ENCODE measurements at places on chromosomes 16 and 17.

GRCh38 chr17:75380315-75380714, 25.2 kb downstream of the GRB2 start:
- no peaks in the 10 kb centered on the region for H3K4me1 ChIP-seq
- H3K27ac ChIP-seq: no peak overlapping the region
- no peaks in the 10 kb centered on the region for H3K27me3 ChIP-seq
- H3K4me3 ChIP-seq: no peak overlapping the region

GRCh38 chr16:3810198-3810664, 70.3 kb downstream of the CREBBP start:
- H3K4me1 ChIP-seq: no peaks in the 10 kb centered on the region
- DNase-seq: no peak
- no peak overlapping the region for H3K4me3 ChIP-seq
- no peaks in the 10 kb centered on the region for H3K27me3 ChIP-seq

GRCh38 chr16:71927787-71928186, 32.5 kb downstream of the IST1 start:
- H3K4me3 ChIP-seq: no peak overlapping the region
- H3K36me3 ChIP-seq: peaks cover 17% of the 10 kb centered on the region

GRCh38 chr17:48143629-48144028, 36.1 kb downstream of the SNX11 start:
- H3K27me3 ChIP-seq: no peaks in the 10 kb centered on the region
- no peaks in the 10 kb centered on the region for H3K36me3 ChIP-seq
- no peaks in the 10 kb centered on the region for H3K4me1 ChIP-seq
- no peak for DNase-seq
- H3K4me3 ChIP-seq: no peak overlapping the region

DNA sequence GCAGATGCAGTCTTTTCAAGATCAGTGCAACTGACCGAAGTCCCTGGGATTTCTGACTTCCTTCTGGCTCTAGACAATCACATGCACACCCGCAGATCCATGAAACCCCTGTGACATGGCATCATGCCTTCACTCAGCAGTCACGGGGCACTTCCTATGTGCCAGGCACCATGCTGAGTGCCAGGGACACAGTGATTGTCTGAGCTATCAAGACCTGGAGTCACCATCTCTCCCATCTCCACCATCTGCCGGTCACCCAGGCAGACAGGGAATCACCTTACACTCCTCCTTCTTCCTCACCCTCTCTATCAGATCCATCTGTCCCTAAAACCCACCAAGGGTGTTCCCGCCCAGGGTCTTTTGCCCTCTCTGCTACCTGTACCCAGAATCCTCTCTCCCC, 5.3 kb downstream of the BEAN1 start:
- peaks cover 3% of the 10 kb centered on the region for H3K4me1 ChIP-seq
- no peak for DNase-seq
- H3K27ac ChIP-seq: no peak overlapping the region
- H3K36me3 ChIP-seq: no peaks in the 10 kb centered on the region
- H3K27me3 ChIP-seq: peaks cover 22% of the 10 kb centered on the region

DNA sequence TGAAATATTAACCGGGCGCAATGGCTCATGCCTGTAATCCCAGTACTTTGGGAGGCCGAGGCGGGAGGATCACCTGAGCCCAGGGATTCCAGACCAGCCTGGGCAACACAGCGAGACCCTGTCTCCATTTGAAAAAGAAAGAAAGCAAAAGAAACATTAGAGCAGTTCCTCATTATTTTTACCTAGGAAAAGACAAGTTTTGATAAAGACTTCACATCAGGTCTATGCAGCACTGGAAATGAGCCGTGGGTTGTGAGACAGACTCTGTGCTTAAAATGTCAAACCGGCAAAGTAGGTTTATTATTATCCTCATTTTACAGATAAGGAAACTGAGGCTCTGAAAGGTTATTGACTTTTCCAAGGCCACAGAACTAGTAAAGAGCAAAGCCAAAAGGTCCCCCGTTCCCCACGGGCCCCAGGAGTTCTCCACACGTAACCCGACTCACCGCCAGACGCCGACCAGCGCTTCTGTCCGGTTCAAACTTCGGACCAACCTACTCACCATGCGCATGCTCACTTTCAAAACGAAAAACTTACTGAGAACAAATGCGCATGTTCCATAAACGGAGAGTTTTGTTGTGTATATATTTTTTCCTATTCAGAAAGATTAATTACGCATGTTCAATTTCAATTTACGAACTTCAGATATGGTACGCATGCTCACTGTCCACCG, 356 bp downstream of the TUBD1 start:
- H3K27me3 ChIP-seq: no peaks in the 10 kb centered on the region
- peak overlapping the region; percentile 91 for H3K4me3 ChIP-seq
- H3K36me3 ChIP-seq: peaks cover 3% of the 10 kb centered on the region

DNA sequence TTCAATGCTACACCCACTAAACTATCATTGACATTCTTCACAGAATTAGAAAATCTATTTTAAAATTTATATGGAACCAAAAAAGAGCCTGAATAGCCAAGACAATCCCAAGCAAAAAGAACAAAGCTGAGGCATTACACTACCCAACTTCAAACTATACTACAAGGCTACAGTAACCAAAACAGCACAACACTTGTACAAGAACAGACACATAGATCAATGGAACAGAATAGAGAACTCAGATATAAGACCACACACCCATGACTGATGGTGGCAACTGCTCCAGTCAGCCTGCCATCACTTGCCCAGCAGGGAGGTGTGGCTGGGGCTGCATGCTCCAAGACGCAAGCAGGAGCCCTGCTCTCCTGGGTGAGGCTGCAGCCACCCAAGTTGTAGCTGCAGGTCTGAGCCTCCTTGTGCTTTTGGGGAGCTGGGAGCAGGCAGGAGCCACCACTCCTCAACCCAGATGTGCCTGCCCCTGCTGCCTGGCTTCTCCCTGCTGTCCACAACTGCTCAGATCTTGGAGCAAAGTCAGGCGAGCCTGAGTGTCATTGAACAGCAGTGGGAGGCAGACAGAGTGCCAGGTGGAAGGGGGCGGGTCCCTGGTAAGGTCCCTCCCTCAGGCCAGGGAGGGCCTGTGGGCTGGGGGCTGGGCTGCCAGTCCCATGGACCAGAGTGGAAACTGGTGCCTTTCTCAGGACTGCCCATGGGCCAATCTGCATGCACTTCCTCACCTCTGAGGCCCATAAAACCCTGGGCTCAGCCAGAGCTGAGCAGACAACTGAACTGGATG, 24.7 kb downstream of the SSH2 start:
- no peak for DNase-seq
- no peak overlapping the region for H3K27ac ChIP-seq
- H3K27me3 ChIP-seq: no peaks in the 10 kb centered on the region
- H3K4me3 ChIP-seq: no peak overlapping the region
- H3K4me1 ChIP-seq: no peaks in the 10 kb centered on the region

GRCh38 chr17:76088041-76088867, 9.3 kb downstream of the ZACN start:
- no peak overlapping the region for H3K27ac ChIP-seq
- no peaks in the 10 kb centered on the region for H3K4me1 ChIP-seq
- no peak overlapping the region for H3K4me3 ChIP-seq

DNA sequence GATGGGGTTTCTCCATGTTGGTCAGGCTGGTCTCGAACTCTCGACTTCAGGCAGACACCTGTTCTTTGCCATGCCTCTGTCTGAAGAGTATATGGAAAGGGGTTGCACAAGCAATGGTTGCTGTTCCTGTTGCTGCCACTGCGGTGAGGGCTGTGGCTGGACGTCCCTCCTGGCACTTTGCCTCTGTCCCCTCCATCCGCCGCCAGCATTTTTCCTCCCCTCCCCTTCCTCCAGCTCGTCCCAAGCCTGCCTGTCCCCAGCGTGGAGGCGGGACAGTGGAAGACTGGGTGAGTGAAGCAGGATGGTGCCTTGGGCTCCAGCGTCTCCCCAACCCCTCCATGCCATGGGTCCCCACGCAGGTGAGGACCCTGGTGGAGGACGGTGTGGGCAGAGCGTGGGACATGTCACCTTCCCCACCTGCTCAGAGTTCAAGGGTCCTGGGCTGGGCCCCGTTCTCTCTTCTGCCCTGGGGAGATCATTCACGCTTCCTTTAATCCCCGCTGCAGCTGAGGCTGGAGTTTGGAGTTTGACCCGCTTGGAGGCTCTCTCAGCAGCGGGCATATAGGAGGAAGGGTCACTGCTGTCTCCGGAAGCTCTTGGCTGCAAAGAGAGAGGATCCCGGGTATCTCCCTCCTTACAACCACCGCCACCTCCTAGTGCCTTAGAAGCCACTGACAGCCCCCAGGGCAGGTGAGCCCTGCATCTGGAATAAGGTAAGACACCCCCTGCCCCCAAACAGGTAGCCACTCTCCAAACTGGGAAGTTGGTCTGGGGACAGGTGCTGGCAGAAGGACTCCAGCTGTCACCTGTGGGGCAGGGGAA, at the start of gene SLC5A11:
Gene SLC5A11, plus strand, starts transcription at position 238 of the 822 bp plus-strand sequence. CDS start 12,681 bp downstream, outside the sequence.
- no peaks in the 10 kb centered on the region for H3K27me3 ChIP-seq
- no peak within 1 kb of the TSS for H3K4me3 ChIP-seq
- H3K36me3 ChIP-seq: no peaks in the 10 kb centered on the region
- H3K4me1 ChIP-seq: peaks cover 2% of the 10 kb centered on the region
- H3K27ac ChIP-seq: no peak within 1 kb of the TSS

DNA sequence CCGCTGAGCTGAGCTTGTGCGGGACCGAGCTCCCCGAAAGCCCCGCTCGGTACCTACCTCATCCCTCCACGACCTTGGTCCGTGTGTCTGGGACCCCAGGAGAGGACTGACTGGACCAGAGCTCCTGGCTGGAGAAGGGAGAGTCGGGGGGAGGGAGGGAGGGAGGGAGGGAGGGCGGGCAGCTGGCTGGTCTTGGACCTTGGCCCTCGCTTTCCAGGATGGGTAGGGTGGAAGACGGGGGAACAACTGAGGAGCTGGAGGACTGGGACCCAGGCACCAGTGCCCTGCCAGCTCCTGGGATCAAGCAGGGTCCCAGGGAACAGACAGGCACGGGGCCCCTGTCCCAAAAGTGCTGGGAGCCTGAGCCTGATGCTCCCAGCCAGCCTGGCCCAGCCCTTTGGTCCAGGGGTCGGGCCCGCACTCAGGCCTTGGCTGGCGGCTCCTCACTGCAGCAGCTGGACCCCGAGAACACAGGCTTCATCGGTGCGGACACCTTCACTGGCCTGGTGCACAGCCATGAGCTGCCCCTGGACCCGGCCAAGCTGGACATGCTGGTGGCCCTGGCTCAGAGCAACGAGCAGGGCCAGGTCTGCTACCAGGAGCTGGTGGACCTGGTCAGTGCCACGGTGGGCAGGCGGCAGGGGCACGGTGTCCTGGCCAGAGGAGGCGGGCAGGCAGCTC, 553 bp downstream of the RHBDL1 start:
- no peak for DNase-seq
- no peak overlapping the region for H3K27ac ChIP-seq
- no peaks in the 10 kb centered on the region for H3K27me3 ChIP-seq
- peaks cover 5% of the 10 kb centered on the region for H3K4me1 ChIP-seq

DNA sequence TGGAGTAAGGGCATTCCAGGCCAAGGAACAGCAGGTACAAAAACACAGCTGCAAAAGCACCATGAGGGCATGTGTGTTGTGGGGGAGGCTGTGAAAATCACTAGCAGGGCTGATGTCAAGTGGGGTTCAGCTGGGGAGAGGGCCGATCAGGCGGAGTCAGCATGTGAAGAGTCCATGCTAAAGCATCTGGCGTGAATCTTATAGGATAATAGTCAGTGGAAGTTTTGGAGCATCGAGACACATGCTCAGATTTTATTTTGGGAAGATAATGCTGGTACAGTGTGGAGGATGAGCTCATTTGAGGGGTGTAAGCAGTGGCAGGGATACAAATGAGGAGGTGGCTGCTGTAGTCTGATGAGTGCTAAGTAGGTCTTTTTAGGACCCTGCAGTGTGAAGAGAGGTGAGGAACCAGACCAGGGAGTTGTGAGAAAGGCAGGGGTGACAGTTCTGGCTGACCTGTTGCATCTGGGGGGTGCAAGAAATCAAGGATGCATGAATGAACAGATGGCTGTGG, 30.3 kb downstream of the MMD start:
- no peak overlapping the region for H3K4me3 ChIP-seq
- H3K27ac ChIP-seq: no peak overlapping the region
- H3K4me1 ChIP-seq: no peaks in the 10 kb centered on the region
- no peaks in the 10 kb centered on the region for H3K36me3 ChIP-seq

- H3K27me3 ChIP-seq: no peaks in the 10 kb centered on the region
- DNase-seq: peak; percentile 98
- H3K36me3 ChIP-seq: no peaks in the 10 kb centered on the region
- peak within 1 kb of the TSS; percentile 96 for H3K4me3 ChIP-seq
- H3K4me1 ChIP-seq: no peaks in the 10 kb centered on the region
Observed at GRCh38 chr16:20806168-20807050, at the start of the genes ERI2 and REXO5. Gene ERI2, minus strand, starts transcription at chr16:20806472. Its CDS starts 42 bp downstream, at chr16:20806430. Gene REXO5, plus strand, starts transcription at chr16:20806527. Its CDS starts 427 bp downstream, at chr16:20806954.

- H3K27me3 ChIP-seq: no peaks in the 10 kb centered on the region
- H3K4me1 ChIP-seq: peaks cover 4% of the 10 kb centered on the region
- H3K36me3 ChIP-seq: no peaks in the 10 kb centered on the region
- no peak overlapping the region for H3K27ac ChIP-seq
Observed at GRCh38 chr17:82204831-82205719, 7.6 kb downstream of the CCDC57 start.

DNA sequence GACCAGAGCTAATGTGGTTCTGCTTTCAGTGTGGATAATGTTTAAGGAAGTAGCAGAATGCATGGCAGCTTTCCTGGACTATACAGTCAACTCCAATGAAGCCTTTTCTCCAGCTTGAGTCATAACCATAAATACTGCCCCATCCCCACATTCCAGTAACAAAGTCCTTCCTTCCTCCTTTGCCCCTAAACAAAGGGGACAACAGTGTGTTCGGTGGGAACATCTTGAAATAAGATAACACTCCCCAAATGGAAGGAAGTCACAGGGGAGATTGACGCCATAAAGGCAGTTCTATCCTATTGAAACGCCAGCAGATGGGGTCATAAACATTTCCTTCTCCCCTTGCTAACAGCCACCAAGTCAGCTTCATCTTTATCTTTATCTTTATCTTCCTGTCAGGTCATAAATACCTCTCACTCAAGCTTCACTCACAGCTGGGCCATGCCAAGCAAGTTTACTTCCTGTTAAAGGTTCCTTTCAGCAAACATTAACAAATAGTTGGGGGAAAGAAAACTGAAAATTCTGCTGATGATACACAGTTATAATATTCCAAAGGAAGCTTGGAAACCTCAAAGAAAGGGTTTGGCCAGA, 136.7 kb downstream of the SNX11 start:
- no peaks in the 10 kb centered on the region for H3K27me3 ChIP-seq
- peak; percentile 93 for DNase-seq
- H3K4me3 ChIP-seq: no peak overlapping the region
- peak overlapping the region; percentile 29 for H3K27ac ChIP-seq

GRCh38 chr17:17641621-17642409, 39.4 kb upstream of the RAI1 start:
- no peaks in the 10 kb centered on the region for H3K36me3 ChIP-seq
- H3K27ac ChIP-seq: no peak overlapping the region
- H3K27me3 ChIP-seq: no peaks in the 10 kb centered on the region
- no peak overlapping the region for H3K4me3 ChIP-seq
- H3K4me1 ChIP-seq: no peaks in the 10 kb centered on the region

DNA sequence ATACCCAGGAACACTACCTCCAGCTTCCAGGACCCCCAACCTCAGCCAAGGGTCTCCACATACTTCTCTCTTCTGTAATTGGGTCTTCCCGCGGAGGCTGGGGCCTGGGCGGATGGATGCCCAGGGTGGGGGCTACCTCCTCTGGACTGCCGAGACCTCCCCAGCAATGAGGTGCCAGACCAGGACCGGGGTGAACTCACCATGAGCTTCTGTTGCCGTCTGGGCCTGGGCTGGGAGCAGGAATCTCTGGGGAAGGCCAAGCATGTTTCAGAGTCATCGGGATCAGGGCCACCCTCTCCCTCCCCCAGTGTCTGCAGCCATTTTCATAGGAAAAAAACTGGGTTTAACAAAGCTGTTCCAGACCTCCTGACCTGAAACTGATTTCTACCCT, 10.3 kb upstream of the BAHCC1 start:
- no peak overlapping the region for H3K27ac ChIP-seq
- peaks cover 5% of the 10 kb centered on the region for H3K27me3 ChIP-seq
- peaks cover 3% of the 10 kb centered on the region for H3K4me1 ChIP-seq
- no peak overlapping the region for H3K4me3 ChIP-seq
- no peak for DNase-seq
